ENCODE measurements at places on chromosomes 13 and 19.

GRCh38 chr13:113635709-113636108, 22.3 kb downstream of the ATP4B start:
- no peak overlapping the region for H3K27ac ChIP-seq
- H3K4me1 ChIP-seq: no peaks in the 10 kb centered on the region
- no peak for DNase-seq
- peaks cover 68% of the 10 kb centered on the region for H3K36me3 ChIP-seq

- H3K27me3 ChIP-seq: no peaks in the 10 kb centered on the region
- H3K4me3 ChIP-seq: no peak overlapping the region
- peaks cover 24% of the 10 kb centered on the region for H3K4me1 ChIP-seq
- no peak overlapping the region for H3K27ac ChIP-seq
Observed at GRCh38 chr13:23504180-23504579, 66.0 kb upstream of the TNFRSF19 start.

GRCh38 chr19:5914946-5915781, 1.1 kb downstream of the CAPS start:
- H3K36me3 ChIP-seq: peaks cover 18% of the 10 kb centered on the region
- H3K4me1 ChIP-seq: peaks cover 8% of the 10 kb centered on the region
- no peak overlapping the region for H3K27ac ChIP-seq

- peaks cover 68% of the 10 kb centered on the region for H3K36me3 ChIP-seq
- no peaks in the 10 kb centered on the region for H3K4me1 ChIP-seq
- H3K27ac ChIP-seq: no peak overlapping the region
Observed at GRCh38 chr19:13959141-13959961, 7.0 kb downstream of the DCAF15 start.

DNA sequence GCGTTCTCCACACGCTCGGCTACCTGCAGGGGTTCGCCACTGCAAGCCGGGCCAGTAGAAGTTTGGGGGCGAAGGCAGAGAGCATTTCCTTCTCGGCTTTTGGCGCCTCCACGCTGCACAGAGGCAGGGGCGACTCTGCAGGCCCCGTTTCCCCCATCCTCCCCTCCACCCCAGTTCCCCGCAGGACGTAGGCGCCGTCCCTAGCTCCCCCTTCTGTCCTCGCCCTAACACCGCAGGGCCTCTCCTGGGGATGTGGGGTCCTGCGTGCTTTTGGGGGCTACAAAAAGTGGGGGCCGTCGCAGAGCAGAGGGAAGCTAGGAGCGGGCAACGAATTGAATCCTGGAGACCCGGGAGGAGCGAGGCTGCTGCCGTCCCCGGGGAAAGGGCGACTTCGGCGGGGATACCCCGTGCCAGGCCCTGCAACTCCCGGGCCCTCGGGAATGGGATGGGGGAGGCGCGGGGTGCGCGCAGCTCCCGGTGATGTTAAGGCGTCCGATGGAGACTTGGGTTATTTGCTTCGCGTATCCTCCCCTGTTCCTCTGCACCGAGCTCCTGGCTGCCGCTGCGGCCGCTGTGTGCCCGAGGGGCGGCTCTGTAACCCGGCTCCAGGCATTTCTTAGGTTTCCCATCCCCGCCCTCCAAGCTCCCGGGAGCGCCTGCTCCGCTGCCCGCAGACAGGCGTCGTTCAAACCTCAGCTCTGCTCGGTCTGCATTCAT, 255.9 kb upstream of the SOX21 start:
- no peaks in the 10 kb centered on the region for H3K36me3 ChIP-seq
- no peaks in the 10 kb centered on the region for H3K4me1 ChIP-seq
- H3K4me3 ChIP-seq: peak overlapping the region; percentile 65
- DNase-seq: peak; percentile 39
- H3K27ac ChIP-seq: no peak overlapping the region
- H3K27me3 ChIP-seq: 0 out of 2 replicates have a peak, but pooled peaks cover 5% of the 10 kb centered on the region

- H3K27me3 ChIP-seq: no peaks in the 10 kb centered on the region
- no peak for DNase-seq
- no peaks in the 10 kb centered on the region for H3K36me3 ChIP-seq
Observed at GRCh38 chr19:16894080-16894479, 5.3 kb downstream of the F2RL3 start.

Data from SJCRH30 (cell line).